ENCODE measurements at places on chromosomes 4 and X.
A peak's percentile ranks its signal among the peaks of the same experiment; 100 is the strongest.

- no peak for DNase-seq
Observed at GRCh38 chr4:78923464-78924312, 15.6 kb downstream of the PAQR3 start.

DNA sequence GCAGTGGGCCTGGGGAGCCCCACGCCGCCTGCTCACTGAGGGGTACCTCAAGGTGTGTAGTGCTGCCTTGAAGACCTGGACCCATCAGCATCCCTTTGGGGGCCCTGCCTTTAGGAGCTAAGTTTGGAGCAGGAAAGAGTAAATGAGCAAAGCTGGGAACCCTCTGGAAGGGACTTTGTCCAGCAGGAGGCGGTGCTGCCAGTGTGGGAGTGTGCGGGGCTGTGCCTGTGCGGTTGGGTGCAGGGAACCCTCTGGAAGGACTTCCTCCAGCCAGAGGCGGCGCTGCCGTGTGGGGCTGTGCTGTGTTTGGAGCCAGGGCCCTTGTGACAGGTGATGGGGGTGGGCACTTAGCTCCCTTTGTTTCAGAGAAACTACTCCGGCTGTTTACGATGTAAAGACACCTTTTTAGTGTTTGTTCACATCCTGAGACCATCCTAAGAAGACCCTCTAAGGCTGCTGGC lies 25.8 kb downstream of the RGS12 start:
- DNase-seq: no peak

- no peak for DNase-seq
Observed at GRCh38 chr4:74335341-74336021, 27.2 kb downstream of the EPGN start.

- DNase-seq: no peak
Observed at GRCh38 chrX:78658414-78658813, 714 bp downstream of the RTL3 start.

- DNase-seq: no peak
Observed at GRCh38 chrX:14295426-14295825, 233.9 kb upstream of the GLRA2 start.

DNA sequence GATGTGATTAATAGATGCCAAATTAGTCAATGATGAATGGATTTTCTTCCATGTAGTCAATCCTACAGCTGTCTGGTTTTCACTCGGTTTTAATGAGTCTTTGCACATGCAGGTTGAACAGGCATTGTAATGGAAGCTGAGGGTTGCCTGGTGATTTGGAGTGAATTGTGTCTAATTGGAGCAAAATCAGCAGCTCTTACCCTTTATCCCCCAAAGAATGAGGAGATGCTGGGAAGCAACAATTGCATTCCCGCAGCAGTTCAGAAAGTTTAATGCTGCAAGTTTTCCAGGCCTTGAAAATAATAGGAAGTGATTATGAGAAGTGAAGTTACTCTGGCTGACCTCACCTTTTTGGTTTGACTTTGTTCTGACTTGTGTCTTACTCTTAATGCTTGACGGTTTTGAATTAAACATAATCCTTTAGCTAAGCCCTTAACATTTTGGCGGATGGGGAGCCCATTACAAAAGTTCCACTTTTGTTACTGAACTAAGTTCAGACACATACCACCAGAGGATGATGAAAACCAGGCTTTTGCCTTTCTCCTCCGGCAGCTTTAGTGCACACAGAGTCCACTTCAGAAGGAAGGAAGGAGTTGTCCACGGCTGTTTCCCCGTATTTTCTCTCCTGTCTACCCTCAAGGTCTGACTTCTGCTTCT lies 78.8 kb upstream of the TBC1D9 start:
- DNase-seq: no peak

DNA sequence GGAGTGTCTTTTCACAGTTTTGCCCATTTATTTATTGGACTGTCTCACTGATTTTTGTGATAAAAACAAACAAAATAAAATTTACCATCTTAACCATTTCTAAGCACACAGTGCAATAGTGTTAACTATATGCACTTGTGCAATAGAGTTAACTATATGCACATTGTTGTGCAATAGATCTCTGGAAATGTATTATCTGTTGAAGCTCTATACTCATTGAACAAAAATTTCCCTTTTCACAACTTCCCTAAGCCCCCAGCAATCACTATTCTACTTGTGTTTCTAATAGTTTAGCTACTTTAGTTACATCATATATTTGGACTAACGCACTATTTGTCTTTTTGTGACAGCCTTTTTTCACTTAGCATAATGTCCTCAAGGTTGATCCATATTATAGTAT lies 59.7 kb upstream of the BEX4 start:
- DNase-seq: no peak

DNA sequence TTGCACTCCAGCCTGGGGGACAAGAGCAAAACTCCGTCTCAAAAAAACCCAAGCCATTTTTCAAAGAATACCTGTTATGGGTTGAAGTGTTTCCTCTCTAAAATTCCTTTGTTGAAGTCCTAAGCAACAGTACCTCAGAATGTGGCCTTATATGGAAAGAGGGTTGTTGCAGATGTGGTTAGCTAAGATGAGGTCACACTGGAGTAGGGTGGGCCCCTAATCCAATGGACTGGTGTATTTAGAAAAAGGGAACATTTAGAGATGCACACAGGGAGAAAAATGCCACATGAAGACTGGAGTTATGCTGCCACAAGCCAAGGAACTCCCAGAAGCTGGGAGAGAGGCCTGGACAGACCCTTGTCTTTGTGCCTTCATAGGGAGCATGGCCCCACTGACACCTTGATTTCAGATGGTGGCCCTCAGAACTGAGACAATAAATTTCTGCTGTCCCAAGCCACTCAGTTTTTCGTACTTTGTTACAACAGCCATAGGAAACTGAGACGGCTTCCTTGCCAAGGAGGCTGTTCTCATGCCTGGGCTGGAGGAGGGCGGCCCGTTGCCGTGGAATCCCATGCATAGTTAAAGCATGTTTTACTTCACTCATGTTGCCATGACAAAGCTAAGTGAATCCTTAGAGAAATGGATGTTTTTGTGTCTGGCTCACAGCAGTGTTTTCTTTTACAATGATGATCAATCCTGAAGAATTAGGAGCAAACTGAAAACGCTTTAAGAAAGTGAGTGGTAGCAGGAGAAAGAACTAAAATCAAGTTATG lies 16.5 kb downstream of the TRAPPC2 start:
- no peak for DNase-seq

GRCh38 chrX:125103693-125104092 lies 216.0 kb upstream of the TEX13C start:
- no peak for DNase-seq

GRCh38 chrX:39941332-39941920 lies 156.3 kb downstream of the BCOR start:
- no peak for DNase-seq

GRCh38 chr4:55308071-55308470 lies 38.0 kb upstream of the SRD5A3 start:
- DNase-seq: no peak

DNA sequence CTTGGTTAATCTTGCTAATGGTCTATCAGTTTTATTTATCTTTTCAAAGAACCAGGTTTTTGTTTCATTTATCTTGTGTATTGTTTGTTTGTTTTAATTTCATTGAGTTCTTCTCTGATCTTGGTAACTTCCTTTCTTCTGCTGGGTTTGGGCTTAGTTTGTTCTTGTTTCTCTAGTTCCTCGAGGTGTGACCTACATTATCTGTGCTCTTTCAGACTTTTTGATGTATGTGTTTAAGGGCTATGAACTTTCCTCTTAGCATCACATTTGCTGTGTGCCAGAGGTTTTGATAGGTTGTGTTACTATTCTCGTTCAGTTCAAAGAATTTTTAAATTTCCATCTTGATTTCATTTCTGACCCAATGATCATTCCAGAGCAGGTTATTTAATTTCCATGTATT lies 365.4 kb upstream of the GATB start:
- no peak for DNase-seq

DNA sequence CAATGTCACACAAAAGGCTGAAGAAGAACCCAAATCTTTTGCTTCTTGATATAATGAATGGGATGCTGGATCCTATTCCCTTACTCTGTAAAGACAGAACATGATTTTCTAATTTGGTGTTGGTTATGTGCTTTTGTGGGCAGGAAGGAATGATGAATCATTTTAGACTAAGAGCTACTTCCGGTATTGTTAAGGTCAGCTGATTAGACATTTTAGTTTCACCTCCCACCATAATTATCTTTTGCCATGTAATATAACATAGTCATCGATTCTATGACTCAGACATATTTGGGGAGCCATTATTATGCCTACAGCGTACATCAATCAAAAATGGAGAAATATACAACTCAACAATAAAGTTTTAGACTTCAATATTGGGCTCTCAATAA lies 265.3 kb downstream of the ZNF674 start:
- DNase-seq: no peak

DNA sequence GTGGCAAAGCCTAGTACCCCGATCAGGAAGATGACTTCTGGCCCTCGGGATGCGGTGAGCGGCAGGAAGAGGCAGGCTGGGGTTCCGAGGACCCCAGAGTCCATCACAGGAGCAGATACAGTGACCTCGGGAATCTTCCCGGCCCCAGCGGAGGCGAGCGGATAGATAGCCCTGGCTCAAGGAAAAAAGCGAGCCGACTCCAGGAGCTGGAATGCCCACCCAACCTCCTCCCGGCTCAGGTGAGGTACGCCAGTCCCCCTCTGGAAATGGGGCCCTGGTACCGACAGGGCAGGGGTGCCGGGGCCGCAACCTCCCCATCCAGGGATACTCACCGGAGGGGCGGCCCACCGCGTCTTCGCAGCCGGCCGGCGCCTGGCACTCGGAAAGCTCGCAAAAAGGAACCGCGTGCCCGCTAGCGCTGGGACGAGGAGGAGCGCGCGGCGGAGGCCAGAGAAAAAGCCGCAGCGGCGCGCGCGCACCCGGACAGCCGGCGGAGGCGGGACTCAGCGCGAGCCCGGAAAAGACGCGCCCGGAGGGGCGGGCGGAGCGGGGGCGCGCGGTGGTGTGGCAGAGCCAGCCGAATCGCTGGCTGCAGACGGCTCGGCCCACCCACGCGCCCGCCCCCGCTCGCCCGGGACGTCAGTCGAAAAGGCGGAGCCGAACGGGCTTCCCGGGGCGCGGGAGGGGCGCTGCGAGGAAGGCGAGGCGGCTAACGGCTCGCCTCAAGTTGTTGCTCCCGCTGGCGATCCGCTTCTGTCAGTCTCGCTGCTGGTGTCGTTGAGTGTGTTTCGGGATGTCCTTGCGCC lies at the start of gene ACSL4:
ACSL4 (minus strand) TSS at position 451 of the 806 bp plus-strand sequence. CDS start 49,894 bp downstream, outside the sequence.
- peak; percentile 48 for DNase-seq

- DNase-seq: no peak
Observed at GRCh38 chrX:110167952-110168451, 149.9 kb downstream of the AMMECR1 start.

- DNase-seq: no peak
Observed at GRCh38 chr4:91233164-91233563, 1070.6 kb upstream of the GRID2 start.

All from brain pericyte (primary cell).